ENCODE measurements at places on chromosomes 2 and 18.

- no peak for DNase-seq
Observed at GRCh38 chr2:72204156-72204785, 56.6 kb upstream of the CYP26B1 start.

GRCh38 chr18:5582849-5583681, 39.3 kb upstream of the EPB41L3 start:
- DNase-seq, result no peak

- DNase-seq, result no peak
Observed at GRCh38 chr18:35436076-35436649, 59.0 kb upstream of the ZNF396 start.

DNA sequence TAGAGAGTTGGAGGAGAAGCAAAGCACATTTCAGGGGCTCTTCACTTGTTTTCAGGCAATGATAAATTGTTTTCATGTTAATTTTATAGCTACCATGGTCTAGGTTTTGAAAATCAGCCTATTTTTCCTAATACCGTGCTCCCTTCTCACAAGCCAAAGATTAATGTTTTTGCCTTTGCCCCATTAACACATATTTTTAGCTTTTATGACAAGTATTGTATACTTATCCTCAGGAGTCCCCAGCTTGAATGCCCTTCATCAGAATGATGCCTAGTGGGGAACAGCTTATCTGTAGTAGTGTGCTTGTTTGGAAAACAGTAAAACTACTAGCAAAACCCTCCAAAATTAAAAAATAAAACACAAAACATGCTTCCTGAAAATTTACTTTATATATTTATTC, 194.0 kb downstream of the LNPK start:
- DNase-seq, result no peak

DNA sequence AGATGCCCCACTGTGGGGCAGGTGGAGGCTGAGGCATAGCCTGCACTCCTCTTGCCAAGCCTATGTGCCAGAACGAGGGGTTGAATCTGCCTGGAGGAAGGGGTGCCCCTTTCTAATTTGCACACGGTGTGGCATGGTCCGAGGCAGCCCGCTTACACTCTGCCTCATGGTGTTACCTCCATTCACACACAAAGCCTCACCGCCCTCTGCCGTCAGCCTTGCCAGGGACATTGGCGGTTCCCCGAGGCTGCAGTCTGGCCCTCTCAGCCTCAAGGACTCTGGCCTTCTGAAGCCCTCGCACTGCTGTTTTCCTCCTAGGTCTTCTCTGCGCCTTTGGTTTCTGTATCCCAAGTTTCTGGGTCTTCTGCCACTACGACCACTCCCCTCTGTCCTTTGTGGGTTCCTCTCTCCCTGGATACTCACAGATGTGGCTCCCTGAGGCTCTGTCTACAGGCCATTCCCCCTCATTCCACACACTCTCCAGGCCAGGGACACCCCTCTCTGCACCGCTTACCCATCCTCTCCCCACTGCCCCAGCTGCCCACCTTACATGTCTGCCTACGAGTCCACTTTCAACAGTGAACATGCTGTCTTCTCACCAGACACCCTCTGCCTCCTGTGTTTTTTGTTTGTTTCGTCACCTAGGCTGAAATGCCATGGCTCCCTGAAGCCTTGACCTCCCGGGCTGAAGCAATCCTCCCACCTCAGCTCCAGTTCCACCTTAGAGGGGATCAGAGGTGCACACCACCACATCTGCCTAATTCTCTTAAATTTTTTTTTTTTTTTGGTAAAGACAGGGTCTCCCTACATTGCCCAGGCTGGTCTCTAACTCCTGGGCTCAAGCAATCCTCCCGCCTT, 7.9 kb upstream of the ASPRV1 start:
- DNase-seq, result no peak

GRCh38 chr2:28606986-28607441, 111.2 kb downstream of the PLB1 start:
- no peak for DNase-seq

DNA sequence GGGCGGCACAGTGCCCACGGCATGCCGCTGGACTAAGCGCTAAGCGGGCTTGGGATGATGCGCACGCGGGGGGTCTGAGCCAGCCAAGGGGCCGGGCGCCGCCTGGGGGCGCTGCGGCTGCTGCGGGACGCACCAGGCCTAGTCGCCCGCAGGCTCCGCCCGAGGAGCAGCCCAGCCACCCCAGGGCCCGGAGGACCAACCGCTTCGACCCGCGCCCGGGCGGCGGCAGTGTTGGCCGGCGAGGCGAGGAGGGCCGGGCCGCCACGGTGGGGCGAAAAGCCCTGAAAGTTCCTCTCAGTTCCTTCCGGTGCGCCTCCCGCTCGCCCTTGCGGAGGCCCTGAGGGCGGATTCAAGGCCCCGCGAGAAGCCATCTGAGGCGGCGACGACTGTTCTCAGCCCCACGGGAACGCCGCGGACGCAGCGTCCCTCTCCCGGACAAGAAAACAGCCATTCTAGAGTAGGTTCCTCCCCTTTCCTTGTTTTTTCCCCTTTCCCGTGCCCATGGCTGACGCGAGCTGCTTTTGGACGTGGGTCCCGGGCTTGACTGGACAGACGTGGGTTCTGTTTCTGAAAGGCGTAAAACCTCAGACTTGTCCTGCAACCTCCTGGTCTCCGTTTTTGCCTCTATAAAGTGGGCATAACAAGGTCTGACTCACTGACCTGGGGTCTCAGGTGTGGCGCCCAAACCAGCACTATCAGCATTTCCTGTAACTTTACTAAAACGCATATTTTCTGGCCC, at the start of gene ANKAR:
Gene ANKAR, plus strand, starts transcription at position 297 of the 739 bp plus-strand sequence. CDS start 1,821 bp downstream, outside the sequence.
- DNase-seq, result peak; percentile 67

- peak; percentile 56 for DNase-seq
Observed at GRCh38 chr2:110211938-110212858, at the start of gene MTLN. MTLN (minus strand) TSS chr2:110212547; CDS start chr2:110212525, 22 bp downstream.

DNA sequence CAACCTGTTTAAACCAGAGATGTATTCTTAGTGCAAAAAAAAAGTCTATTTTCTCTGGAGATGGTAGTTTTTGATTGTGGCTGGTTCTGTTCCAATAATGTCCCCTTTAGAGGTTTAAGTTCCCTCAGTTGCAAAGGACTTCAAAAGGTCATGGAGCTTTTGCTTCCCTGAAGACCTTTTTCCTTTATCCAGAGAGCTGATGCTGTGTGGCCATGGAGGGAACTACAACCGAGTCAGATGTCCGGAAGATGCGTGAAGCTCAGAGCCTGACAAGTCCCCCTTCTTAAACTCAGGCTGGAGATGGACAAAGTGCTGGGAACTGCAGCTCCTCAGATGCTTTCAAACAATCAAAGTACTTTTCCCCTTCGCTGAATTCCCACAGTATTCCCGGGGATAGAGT, 176.1 kb downstream of the TMEM18 start:
- no peak for DNase-seq

GRCh38 chr18:50334546-50335152, 40.2 kb upstream of the SKA1 start:
- DNase-seq, result no peak

DNA sequence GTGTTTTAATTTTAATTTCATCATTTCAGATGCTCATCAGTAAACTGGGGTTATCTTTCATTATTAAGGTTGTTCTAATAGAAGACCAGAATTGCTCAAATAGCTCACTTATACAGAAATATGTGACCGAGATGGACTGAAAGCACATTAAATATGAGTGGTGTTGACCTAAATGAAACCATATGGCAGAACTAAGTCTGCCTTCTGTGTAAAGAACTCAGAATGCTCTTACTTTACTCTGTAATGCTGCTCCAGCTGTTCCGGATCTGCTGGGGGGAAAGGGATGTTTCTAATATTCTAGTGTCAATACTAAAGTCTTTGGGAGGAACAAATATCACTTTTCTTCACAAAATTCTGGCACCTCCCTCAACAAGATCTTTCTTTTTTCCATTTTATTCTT, 131.0 kb downstream of the DPP4 start:
- DNase-seq, result no peak

DNA sequence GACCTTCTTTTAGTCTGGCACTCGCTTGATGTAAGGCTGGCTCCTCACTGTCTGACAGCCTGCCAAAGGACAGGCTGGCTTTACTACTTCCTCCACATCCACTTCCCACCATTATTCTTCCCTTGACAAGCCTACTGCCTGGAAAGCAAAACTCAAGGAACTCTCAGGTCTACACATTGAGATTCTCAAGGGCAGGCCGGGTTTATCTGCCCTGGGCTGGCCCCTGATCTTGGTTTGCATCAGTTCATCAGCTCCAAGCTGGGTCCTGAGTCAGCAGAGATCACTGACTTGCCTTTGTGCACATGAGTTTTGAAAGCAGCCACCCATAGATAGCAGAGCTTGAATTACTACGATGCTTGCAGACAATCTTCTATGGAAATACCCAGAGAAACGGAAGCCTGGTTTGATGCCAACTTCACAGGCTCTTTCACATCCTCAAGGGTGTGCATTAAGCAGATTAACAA, 53.9 kb downstream of the KCTD18 start:
- no peak for DNase-seq

- peak; percentile 24 for DNase-seq
Observed at GRCh38 chr2:191539068-191539467, 138.9 kb upstream of the NABP1 start.

DNA sequence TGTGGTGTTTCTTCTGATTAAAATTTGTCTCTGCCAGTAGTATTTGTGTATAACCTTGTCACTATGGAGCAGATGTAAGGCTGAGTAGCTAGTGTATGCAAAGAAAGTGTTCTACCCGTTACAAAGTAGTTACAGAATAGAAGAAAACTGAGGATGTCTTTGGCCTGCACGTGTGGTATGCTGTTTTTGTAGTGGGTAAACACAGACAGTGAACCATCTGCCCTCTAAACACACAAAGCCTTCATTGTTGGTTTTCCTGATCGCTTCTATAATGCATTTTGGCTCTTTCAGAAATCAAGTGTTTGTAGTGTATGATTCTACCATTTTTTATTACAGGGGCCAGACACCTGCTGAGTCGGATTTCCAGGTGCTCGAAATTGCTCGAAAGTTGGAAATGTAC, 61.5 kb downstream of the FARP2 start:
- DNase-seq, result peak; percentile 94

DNA sequence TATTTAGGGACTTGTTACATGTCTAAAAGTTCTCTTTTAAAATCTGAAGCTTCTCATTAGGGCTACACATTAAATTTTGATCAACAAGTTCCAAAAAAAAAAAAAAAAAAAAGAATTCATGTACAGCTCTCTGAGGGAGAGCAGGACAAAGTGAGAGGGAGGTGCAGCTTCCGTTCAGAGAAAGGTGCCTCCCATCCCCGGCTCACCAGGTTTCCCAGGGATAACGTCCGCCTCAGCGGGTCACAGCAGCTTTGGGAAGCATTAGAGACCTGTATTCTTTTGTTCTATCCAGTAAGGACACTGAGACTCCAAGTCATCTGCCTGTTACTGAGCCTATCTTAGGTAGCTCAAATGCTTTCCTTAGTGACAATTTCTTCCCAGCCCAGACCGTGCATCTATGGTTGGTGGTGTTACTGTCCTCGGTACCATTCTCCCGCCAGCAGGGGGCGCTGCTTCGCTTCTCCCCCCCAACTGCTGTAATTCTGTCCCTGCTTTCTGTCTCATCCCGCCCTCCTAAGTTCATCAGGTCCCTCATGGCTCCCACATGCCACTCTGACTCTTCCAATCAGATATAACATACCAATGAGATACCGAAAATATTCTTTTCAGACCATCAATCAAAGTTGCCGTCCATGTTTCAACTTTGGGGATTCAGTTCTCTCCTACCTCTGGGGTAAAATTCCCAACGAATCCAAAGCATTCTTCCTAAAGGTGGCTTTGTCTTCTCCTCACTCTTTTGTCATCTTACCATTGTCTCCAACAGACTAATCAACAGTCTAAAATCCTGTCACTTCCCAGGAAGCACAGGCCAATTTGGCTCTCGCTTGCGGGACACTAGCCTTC, 466.5 kb downstream of the METTL4 start:
- peak; percentile 25 for DNase-seq

- no peak for DNase-seq
Observed at GRCh38 chr2:226581661-226582060, 218.0 kb downstream of the IRS1 start.

All from NCI-H1105 treated with DMSO at 0.1 percent for 48 hours (cell line).